ENCODE measurements at places on chromosomes 11 and 22. TPM values are rescaled to one million over a fixed set of nuclear protein-coding genes. Genes with fewer than 3 reads are reported as not detected.

DNA sequence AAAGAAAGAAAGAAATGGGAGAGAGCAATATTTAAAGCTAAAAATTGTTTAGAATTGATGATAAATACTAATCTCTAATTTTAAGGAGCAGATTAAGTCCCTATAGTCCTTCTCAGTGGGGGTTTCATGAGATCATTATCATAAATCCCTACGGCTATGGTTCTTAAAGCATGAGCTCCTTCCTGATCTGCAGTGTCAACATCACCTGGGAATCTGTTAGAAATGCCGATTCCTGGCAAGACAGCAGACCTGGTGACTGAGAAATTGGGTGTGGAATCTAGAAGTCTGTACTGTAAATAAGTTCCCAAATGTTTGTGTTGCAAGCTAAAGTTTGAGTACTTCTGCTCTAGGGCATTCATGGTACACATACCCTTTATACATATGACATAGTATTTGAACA is 12.6 kb downstream of the HIKESHI start:
- no peak for DNase-seq

- DNase-seq: no peak
Observed at GRCh38 chr11:57358991-57359390, 20.8 kb downstream of the P2RX3 start.

DNA sequence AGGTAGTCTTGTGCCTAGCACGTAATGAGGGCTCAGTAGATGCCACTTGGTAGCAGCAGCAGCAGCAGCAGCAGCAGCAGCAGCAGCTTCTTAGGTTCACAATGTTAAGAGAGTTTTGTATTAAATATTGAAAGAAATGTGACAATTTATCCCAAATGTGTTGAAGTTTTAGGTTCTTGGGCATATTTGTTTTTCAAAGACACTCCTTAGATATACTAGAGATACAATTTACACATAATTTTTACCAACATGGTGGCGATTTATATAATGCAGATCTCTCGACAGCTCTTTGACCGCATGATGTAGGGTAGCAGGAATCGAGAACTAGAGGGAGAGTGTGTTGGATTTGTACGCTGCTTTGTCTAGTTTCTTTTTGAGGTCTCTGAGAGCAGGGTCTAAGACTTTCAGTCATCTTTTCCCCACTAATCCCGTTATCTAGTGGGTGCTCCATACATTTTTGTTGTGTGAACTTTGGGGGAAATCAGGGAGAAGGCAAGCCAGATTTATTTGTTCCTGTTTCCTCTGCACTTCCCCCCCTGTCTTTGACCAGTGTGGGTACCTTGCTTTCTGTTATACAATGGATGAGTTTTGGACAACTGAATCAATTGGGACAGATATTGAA is 1.4 kb downstream of the FDX1 start:
- peak; percentile 39 for DNase-seq

DNA sequence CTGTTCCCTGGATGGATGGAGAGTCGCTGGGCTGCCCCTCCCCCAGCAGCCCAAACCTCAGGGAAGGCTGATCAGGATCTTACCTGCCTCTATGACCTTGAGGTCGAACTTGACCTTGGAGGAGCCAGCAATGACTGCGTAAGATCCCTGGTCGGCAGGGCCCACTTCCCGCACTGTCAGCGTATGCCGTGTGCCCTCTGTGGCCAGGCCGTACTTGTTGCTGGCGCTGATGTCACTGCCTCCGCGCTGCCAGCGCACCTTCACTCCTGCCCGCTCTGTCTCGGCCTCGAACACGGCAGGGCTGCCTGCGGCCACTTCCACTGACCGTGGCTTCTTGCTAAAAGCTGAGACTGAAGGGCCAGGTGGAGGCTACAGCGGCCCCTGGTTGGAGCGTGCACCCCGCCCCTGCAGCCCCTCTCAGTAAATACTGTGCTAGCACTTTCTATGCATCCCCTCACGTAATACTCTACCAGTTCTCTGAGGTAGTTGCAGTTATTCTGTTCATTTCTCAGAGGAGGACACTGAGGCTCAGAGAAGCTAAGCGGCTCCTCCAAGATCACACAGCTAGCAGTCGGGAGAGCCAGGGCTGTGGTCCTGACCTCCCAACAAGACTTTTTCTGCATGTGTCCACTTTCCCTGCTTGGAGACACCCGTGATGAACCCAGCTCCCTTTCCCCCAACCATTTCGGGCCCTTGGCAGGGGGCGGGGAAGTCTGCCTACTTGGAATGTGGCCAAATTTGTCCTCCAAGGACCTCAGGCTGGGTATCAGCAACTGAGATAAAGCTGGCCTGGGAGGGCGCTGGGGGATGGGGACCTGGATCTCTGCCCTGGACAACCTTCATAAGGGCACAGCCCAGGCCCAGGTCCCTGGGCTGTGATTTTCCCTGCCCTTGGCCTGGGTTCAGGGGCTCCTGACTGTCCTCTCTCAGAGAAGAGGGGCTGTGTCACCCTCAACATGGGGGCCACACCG is 1.1 kb downstream of the MYBPC3 start:
- no peak for DNase-seq

GRCh38 chr11:129210831-129211181 is 18.7 kb upstream of the ARHGAP32 start:
- no peak for DNase-seq

DNA sequence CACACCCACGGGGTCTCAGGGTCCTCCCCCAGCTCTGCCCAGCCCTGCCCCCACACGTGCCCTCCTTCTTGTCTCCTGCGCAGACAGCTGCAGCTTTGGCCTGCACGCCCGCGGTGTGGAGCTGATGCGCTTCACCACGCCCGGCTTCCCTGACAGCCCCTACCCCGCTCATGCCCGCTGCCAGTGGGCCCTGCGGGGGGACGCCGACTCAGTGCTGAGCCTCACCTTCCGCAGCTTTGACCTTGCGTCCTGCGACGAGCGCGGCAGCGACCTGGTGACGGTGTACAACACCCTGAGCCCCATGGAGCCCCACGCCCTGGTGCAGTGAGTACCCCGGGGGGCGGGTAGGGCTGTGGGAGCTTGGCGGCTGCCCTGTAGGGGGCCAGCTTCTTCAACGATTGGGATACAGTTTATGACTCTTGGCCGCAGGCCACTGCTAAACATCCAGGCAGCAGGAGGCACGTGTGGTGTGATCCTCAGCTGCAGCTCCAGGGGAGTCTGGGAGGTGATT is 30.8 kb downstream of the ST14 start:
- no peak for DNase-seq

DNA sequence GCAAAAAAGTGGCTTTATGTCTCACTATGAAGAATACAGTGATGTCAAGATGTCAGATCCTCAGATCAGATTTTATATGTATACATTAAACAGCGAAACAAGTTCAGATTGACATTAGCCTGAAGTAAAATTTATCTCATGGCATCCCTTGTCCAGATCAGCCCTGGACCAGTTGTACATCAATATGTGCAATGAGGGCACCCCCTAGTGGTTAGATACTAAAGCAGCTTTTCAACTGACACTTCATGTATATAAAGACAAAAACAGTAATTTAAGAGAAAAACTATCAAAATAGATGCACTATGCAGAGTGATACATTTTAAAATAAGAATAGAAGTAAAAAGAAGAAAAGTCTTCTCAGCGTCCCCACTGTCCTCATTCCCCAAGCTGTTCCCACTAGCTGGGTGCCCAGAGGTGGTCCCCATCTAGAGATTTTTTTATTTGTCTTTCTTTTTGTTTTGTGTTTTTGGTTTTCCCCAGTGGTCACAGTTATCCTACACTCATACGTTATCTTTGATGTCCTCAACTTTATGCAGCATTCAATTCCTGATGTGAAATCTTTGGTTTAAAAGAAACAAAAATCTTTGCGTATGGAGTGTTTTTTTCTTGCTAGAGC is 2193.4 kb upstream of the RAG2 start:
- peak; percentile 26 for DNase-seq

- peak; percentile 63 for DNase-seq
Observed at GRCh38 chr22:47192651-47193437, 430.4 kb downstream of the TBC1D22A start.

DNA sequence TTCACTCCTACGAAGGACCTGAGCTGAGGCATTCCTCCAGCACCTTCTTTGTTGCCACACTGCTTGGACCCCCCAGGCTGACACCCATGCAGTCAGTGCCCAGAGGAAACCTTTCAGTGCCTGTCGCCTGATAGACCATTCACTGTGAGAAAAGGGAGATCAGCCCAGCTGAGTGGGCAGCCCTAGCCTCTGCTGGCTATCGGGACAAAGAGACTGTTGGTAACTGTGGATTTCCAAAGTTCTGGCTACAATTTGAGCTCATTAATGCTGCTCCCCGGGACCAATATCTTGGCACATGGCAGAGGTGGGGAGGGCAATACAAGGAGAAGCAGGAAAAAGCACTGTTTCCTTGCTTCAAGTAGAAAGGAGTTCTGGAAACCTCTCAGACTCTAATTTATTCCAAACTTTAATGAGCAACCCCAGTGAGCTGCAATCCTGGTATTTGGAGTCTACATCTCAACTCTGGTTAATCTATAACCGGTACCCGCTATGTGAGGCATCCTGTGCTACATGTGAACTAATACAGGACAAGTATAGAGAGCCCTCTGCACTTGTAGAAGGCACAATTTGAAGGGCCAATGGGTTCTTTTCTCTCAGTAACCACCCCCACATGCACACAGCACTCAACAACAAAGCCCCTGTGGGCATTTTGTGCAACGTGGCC is 200.7 kb upstream of the NCAM1 start:
- no peak for DNase-seq

GRCh38 chr11:65307298-65308229 is 7.1 kb upstream of the CDC42EP2 start:
- no peak for DNase-seq

DNA sequence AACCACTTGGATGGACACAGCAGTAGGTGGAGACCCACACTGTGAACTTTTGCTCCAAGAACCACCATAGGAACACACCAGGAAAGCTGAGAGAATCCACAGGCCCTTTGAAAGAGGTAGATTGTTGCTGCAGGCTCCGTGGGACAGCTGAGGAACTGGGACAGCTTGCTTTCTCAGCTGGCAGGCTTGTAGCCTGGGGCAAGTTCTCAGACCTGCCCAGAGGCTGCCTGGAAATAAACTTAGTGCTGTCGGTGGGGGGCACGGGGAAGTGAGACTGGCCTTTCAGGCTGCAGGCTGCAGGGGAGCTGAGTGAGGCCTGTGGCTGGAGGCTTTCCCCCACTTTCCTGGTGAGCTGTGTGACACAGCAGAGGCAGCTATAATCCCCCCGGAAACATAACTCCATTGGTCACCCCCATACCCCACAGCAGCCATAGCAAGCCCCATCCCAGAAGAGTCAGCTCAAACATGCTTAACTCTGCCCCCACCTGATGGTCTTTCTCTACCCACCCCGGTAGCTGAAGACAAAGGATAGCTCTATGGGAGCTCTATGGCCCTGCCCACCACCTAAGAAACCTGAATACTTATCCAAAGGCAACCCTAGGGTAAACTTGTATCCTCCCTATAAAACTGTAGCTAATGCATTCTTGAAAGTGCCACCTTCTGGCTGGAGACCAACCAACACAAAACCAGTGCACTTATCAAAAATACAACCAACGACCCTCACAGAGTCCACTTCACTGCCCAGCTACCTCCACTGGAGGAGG is 21.4 kb upstream of the ACRV1 start:
- DNase-seq: no peak

DNA sequence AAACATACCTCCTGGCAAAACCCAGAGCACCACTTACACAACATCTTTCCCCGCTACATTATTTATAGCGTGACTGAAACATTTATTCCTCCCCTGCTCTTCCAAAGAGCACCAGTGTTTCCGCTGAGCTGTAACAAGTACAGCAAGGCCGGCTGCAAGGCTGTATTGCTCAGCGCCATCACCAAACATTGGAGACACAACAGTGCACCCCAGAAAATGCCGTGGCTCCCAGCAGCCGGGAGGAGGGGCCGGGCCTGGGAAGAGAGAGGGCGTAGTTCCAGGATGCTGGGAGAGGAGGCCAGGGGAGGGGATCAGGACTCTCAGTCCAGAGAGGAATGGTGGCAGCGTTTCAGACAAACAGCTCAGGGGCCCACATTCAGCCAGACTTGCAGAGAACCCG is 133.2 kb downstream of the DSCAML1 start:
- no peak for DNase-seq

DNA sequence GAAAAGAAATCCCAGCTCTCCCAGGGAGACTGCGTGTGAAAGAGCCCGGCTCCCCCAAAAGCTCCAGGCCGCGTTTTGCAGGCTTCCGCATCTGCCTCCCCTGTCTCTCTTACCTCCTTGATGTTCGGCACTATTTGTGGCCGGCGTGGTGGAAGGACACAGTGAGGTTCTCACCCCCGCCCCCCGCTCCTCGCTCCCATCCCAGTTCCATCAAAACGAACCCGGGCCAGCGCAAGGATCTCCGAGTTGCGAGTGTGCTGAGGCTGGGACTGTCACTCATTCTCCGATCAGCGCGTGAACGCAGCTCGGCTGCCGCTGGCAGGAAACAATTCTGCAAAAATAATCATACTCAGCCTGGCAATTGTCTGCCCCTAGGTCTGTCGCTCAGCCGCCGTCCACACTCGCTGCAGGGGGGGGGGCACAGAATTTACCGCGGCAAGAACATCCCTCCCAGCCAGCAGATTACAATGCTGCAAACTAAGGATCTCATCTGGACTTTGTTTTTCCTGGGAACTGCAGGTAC is at the start of gene NCAM1:
Gene NCAM1 (plus strand): TSS at position 275 of the 523 bp plus-strand sequence.
- peak; percentile 97 for DNase-seq

DNA sequence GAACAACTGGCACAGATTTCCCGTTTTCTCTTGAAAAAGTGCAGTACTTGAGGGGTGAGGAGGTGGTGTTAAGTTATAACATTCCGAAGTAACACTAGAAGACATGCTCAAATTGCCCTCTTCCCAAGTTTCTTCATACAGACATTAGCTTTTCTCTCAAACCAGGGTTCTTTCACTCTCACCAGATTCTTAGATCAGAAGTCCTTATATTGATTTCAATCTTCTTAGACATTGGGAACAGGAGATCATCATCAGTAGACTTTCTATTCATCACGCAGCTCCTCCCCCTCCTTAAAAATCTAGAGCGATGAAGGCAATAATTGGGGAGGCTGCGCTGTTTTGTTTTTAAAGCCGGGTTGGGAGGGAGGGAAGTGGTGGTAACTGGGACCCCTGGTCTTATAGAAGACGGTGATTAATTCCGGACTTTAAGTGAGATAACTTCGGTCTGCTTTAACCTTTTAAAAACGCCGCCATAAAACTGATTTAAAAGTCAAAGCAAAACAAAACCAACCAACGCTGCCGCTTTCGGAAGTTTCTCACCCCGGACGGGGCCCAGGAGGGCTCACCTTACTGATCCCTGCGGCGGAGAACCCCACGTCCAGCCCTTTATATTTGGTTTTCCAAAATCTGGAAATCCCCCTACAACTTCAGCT is 665 bp downstream of the USP28 start:
- DNase-seq: no peak

- no peak for DNase-seq
Observed at GRCh38 chr11:110762590-110762989, 50.4 kb upstream of the ARHGAP20 start.

The FOLR1 gene
- 41.2 TPM for total RNA-seq

The NLRP10 gene
- not detected for total RNA-seq

The TBRG1 gene
- 35.6 TPM for total RNA-seq

The MPEG1 gene
- 33.1 TPM for total RNA-seq

The CNTF gene
- 1.2 TPM for total RNA-seq

The KIF18A gene
- 0.50 TPM for total RNA-seq

The RASD2 gene
- 3.4 TPM for total RNA-seq

All from kidney (tissue), 22 donors.